ENCODE measurements at places on chromosomes 16 and 17.

GRCh38 chr17:68248199-68248825 lies 469 bp downstream of the AMZ2 start:
- no peak for DNase-seq

GRCh38 chr17:50161023-50161910 lies 4.5 kb upstream of the SGCA start:
- DNase-seq, result peak; percentile 94

DNA sequence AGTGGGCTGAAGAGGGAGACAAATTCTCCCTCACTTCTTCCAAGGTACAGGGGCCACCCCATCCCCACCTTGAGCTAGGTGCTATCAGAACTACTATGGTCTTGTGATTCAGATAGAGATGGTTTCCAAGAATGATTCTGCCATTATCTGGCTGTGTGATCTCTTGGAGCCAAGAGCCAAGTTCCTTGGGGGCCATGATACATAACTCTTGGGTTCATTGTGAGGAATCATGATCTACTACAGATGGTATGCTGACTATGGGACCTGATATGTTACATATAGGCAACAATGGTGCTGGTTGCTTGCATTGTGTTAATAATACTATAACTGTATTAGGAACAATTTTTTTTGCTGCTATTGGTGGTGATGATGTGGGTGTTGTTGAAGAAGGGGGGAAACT lies 45.7 kb downstream of the DYNLRB2 start:
- no peak for DNase-seq

DNA sequence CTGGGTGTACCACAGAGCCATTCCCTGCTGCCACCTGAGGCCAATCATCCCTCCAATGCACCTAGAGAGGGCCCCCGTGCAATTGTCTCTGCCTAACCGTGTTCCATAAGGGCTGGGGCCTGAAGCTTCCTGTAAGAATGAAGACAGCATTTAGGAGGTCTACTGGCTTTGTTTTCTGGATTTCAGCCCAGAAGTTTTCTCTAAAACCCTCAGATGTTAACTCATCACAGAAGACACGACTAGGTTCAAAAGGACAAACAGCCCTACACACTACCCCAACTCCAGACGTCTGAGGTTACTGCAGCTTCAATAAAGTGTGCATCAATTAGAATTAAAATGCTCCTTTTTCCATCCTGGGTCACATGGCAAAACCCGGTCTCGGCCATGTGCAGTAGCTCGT lies 10.8 kb upstream of the DRG2 start:
- no peak for DNase-seq

- DNase-seq, result no peak
Measured at GRCh38 chr16:80931801-80932707, 74.6 kb downstream of the CMC2 start.

GRCh38 chr17:27994586-27994985 lies 47.9 kb upstream of the NLK start:
- no peak for DNase-seq

DNA sequence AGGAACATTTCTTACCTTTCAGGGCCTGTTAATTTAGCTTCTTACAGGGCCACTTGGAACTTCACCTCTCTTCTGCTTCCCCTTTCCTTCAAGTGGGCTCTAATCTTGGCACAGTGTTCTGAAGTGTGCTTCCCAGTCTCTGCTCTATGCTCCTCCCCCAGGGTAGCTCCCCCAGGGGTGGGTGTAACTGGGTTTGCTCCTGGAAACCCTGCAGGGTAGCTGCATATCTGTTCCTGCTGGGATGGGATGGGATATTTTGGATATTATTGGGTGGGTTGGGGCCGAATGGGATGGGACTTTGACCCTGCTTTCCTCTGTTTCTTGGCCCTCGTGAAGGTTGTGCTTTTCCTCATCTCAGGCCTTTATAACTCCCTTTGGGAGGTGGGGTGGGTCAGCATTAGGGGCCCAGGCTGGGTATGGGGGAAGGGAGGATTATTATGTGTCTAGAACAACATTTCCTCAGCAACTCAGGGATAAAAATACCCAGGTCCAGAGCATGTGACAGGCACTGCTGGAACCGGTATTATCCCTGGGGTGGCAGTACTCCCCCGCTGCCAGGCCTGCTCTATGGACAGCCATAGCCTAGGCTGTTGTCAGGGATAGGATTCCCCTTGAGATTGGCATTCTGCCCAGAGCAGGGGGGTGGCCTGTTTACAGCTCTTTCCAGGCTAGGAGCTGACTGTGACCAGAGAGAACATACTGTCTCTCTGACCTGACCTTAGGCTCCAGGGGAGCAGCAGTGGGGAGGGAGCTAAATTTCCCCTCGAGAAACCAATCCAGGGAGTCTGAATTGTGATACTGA lies 5.0 kb downstream of the NFE2L1 start:
- DNase-seq, result no peak

DNA sequence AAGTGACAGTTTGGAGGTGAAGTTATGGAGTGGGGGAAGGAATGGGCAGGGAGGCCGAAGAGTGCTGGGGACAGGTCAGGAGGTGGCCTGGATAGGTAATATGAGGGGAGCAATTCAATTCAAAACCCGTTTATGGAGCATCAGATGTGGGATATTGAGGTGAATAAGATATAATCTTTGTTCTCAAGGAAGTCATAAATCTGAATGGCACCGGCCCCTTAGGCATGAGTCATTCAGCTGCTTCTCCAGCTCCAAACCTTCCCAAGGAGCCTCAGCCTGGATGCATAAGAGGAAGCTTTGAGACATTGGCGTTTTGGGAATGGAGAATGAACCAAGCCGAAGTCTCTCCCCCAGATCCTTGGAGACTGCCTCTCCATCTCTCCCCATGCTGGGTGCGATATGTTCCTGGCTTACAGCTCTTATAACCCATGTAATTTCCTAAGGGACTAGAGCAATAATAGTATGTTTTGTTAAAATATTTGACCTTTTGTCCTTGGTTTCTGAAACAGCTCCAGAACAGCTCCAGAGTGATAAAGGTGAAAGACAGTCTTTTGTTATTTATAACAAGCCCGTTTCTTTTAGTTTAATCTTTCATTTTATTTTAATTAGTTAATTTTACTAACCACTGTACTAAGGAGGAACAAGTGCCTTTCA lies 1.7 kb downstream of the TUBG2 start:
- no peak for DNase-seq

- DNase-seq, result no peak
Measured at GRCh38 chr16:3282103-3282729, 1.1 kb upstream of the ZNF263 start.

DNA sequence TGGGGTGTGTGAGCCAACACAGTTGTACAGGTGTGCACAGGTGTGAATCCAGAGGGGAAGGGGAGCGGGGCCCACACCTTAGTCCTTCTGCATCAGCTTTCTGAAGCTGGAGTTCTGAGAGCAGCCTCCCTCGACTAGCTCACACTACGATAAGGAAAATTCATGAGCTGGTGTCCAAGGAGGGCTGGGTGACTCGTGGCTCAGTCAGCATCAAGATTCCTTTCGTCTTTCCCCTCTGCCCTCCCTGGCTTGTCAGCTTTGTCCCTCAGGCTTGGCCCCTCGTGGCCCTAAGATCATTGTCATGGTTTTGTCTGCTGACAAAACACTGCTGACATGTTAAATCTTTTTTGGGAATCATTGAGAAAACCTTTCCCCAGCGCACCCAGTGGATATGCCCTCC lies 47.5 kb downstream of the OR1D5 start:
- no peak for DNase-seq

- no peak for DNase-seq
Measured at GRCh38 chr16:11088074-11088730, 143.8 kb downstream of the CLEC16A start.

- DNase-seq, result no peak
Measured at GRCh38 chr17:49935526-49936210, 33.3 kb upstream of the DLX4 start.

DNA sequence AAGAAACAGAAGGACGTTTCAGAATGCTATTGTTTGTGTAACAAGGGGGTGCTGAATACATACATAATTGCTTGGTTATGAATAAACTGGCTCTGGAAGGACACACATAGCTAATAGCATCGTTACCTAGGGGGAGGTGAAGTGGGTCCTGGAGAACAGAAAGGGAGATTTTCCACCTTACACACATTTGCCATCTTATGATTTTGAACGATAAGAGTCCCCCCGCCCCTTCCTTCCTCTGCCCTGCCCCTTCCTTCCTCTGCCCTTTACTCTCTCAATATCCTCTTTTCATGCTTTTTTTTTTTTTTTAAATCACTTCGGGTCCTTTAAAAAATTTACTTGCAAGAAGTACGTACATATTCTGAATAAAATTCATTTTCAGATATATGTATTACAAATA lies 902 bp upstream of the DHRS7B start:
- DNase-seq, result peak; percentile 30

DNA sequence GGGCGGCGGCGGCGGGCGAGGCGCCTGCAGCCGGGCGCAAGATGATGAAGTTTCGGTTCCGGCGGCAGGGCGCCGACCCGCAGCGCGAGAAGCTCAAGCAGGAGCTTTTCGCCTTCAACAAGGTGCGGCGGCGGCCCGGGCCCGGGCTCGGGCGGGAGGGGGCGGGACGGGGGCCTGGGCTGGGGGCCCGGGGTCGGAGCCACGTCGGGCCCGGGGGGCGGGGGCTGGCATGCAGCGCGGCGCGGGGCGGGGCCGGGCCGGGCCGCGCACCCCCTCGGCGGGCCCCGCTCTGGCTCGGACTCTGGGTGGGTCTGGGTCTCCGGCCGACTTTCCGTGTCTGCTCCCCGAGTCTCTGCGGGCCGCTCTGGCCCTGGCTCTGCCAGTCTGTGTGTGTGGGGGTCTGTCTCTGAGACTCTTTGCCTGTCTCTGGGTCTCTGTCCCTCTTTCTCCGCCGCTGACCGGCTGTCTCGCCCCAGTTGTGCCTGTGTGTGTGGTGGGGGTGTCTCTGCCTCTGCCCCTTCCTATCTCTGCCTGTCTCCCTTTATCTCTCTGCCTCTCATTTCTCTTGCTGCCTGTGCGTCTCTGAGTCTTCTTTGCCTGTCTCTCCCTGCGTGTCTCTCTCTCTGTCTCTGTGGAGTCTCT lies 328 bp downstream of the LLGL1 start:
- DNase-seq, result no peak

GRCh38 chr17:8121681-8122421 lies 2.1 kb downstream of the HES7 start:
- no peak for DNase-seq

- peak; percentile 34 for DNase-seq
Measured at GRCh38 chr16:3131755-3132377, 3.0 kb upstream of the ZNF213 start.

DNA sequence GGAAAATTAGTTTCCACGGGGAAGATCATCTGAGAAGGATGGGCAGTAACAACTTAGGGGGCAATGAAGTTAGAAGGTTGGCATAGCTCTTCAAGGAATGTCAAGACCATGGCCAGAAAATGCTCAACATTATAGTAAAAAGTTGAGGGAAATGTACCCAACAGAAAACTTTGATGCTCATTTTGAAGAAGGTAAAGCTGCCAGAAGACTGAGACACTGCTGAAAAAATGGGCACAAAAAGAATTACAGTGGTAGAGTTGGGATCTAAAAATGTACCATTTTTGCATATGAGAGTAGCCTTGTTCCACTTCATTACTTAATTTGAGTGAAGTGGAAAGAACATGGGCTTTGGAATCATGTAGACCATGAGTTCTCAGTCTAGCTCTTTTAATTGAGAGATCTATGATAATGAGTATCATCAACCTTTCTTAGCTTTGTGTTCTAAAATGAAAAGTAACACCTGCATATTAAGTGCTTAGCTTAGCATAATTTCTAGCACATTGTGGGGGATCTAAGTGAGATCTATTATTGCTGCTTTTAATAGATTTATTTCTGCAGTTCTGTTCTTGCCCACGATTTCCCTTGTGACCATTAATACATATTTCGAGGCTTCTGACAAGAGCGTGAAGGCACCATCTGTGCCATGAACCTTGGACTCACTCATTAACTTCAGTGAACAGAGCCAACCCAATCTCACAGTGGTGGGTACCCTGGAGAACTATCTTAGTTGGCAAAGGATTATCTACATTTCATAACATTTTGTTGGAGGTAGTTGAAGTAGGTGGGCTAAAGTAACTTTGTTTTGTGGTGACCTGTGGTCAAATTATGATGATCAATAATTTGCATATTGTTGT lies 3.0 kb downstream of the NACA2 start:
- no peak for DNase-seq

DNA sequence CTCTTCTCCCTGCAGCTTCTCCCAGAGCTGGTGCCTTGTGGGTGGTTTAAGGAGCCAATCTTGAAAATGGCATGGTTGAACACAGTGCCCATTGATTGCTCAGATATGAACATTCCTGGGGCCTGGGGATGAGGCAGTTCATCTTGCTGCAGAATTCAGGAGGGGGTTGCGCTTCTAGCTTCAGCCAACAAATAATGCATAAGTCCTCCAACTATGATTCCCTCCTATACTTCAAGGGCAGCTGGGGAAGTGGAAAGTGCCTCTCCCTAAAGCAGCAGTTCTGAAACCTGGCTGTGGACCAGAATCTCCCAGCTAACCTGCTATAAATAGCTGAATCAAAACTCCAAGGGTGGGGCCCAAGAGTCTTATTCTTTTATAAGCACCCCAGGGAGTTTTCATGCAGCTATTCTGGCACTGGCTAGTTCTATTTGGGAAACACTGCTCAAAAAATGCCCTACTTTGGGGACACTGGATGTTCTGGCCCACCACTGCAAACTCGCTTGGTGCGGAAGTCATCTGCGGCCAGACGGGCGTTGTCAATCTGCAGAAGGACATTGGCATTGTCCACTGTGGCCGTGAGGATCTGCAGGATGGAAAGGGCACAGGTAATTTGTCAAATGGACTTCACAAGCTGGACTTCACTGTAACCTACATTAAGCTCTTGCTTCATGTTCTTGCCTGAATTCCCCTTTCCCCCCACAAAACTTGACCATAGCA lies 130.3 kb downstream of the CCDC144A start:
- no peak for DNase-seq

DNA sequence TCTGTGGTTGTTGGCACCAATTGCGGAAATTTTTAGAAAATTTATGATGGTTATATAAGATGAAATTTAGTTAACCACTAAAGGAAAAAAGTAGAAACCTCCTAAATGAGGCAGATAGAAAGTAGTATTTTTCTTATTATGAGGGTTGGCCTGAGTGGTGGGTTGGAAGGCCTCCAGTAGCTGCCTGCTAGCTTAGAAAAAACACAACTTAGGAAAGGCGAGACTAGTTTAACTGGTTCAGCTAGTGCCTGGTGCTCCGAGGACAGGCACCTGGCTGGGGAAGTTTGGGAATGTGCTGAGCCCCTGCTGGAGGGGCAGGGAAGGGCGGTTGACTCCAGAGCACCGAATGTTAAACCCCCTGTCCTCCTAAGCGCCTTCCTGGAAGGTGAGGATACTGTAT lies 19.9 kb downstream of the LDHD start:
- DNase-seq, result no peak

GRCh38 chr16:87881324-87882200 lies 12.3 kb upstream of the SLC7A5 start:
- DNase-seq, result no peak

DNA sequence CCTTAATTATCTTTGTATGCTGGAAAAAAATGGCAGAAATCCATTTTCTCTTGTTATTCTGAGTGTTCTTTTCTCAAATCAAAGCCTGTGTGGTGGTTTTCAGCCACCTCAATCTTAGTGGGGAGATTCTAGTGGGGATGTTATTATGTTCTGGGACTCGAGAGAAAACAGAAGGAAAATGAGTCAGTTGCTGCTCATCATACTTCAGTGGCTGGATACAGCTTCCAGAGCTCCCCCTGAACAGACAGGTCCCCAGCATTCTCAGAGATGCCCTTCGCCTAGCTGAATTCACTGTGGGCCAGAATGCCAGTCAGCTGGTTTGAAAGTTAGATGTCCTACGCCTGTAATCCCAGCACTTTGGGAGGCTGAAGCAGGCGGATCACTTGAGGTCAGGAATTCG lies 8.5 kb downstream of the ST6GALNAC1 start:
- DNase-seq, result no peak

- no peak for DNase-seq
Measured at GRCh38 chr17:48961516-48962233, 6.7 kb downstream of the GIP start.
